Stimulated activated naive CD8-positive, alpha-beta T cell treated with anti-CD3 and anti-CD28 coated beads, Interleukin-15, Interleukin-2, amounts not matched to agents 100 U/mL and 50 U/mL, for 24 hours (primary cell): ENCODE measurements at places on chromosomes 13 and 19.

DNA sequence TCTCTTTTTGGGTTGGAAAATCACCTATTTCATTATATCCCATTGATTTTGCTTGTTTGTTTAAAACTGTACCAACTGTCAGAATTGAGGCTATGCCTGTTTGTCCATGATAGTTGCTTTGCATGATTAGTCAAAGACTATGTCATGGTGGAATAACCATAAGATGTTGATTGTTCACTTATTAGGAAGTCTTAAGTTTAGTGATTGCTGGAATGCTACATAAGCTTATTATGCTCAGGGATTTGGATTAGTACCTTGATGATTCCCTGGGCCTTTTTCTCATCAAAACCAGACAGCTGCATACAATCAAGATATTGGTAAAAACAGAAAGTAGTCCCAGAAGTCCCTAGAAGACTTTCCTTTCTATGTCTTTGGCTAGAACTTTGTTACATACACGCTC lies 954.7 kb downstream of the PCDH9 start:
- no peak for DNase-seq

DNA sequence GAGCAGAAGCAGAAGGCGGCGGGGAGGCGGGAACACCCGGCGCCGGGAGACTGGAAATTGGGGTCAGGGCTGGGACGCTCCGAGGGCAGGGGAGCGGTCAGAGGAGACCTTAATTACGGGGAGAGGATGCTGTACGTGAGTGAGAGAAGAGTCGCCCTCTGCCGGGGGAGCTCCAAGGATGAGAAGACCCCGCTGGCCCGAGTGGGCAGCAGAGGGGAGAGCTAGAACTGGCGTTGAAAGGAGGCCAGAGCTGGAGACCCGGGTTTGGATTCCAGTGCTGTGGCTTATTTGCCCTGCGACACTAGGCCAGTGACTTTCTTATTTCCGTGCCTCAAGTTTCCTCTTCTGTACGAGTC lies 536 bp downstream of the FAM32A start:
- peak; percentile 63 for DNase-seq

DNA sequence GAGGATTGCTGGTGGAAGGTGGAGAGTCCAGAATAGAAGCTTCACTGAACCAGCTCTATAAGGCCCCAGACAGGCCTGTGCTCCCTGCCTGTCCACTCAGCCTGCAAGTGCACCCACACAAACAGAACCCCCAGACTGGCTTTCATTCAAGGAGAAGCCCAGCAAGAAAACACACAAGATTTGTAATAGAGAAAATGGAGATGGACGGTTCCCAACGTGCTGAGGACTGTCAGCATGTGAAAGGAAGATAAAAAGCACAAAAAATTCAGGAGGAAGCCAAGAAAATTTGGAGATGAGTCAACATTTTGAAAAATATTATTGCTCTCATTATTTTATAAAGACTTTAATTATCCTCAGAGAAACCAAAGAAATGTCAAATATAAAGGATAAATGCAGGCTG lies 218.2 kb upstream of the SLC10A2 start:
- DNase-seq: no peak

DNA sequence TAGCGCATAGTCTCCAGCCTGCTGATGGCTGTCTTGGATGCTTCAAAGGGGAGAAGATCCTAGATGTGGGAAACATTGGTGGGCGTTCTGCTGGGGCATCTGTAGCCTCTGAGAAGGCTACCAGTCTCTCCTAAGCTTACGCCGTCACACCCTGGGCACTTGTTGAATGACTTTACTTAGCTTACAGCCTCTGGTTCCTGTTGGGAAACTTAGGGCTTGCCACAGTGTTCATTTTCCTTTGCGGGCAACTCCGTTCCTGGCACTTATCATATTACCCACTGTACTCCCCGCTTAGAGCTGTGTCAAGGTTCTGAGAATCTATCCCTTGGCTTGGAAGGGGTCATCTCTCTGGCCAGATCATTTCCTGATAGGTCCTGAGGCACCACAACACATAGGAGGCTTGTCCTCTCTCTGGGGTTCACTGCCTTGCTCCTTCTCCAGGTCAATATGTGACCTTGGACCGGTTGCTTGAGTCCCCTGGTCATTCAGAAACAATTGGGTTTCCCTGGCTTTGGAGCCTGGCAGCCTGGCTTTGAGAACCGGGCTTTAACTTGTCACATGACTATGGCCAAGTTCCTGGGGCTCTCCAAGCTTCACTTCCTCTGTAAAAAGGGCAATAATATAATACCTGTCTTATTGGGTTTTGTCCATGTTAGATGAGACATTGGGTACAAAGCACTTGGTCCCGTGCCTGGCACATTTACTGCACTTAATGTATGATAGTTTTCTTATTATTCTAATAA lies 20.5 kb upstream of the ALOX5AP start:
- DNase-seq: no peak

- no peak for DNase-seq
Observed at GRCh38 chr13:29050719-29051118, 230.6 kb downstream of the MTUS2 start.

GRCh38 chr13:38348861-38349389 lies 726 bp upstream of the UFM1 start:
- DNase-seq: peak; percentile 28

- no peak for DNase-seq
Observed at GRCh38 chr13:71712988-71713653, 153.9 kb downstream of the DACH1 start.
